SW 1271 (cell line): ENCODE measurements at places on chromosomes 4 and X.
A peak's percentile ranks its signal among the peaks of the same experiment; 100 is the strongest.

GRCh38 chr4:110049951-110050925 lies 137.6 kb downstream of the EGF start:
- DNase-seq, result no peak

DNA sequence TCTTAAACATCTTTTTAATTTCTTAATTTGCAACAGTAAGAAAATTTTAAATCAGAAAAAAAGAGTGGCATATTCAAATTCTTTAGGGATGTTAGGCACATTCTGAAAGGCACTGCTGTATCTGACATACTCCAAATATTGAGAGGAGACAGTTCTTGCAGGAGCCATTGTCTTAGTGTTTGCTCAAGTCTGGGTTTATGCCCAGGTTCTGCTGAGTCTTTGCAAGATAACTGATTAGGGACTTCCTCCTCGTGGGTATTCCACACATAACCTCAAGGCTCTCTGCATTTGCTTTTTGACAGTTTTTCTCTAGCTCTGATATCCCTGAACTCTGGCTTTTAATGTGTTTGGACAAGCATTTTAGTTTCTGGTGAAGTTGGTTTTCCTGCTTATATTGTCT lies 52.6 kb downstream of the RPS3A start:
- no peak for DNase-seq

- DNase-seq, result no peak
Observed at GRCh38 chr4:87377816-87378215, 13.2 kb downstream of the HSD17B11 start.

DNA sequence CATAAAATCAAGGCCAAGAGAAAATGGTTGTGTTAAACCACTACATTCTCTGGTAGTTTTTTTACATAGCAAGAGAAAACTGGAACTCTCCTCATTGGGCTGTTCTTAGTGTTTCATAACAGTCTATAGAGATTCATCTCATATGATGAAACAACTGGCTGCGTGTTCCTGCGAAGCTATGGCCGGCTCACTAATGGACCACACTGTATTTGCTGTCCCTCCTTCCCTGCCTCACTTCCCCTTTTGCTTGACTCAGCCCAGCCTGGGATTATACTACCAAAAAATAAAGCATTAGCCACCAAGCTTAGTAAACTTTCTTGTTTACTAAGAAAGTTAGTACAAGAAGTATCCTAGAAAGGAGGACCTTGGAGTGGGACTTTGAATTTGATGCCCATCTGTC lies 31.6 kb upstream of the LSM6 start:
- no peak for DNase-seq

DNA sequence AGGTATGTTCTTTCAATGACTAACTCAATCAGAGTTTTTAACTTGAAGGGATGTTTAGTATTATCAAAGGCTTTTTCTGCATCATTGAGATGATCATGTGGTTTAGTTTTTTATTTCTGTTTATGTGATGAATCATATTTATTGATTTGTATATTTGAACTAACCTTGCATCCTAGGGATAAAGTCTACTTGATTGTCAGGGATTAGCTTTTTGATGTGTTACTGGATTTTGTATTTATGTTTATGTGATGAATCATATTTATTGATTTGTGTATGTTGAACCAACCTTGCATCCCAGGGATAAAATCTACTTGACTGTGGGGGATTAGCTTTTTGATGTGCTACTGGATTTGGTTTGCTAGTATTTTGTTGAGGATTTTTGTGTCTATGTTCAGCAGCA lies 615.4 kb upstream of the GRID2 start:
- DNase-seq, result no peak

DNA sequence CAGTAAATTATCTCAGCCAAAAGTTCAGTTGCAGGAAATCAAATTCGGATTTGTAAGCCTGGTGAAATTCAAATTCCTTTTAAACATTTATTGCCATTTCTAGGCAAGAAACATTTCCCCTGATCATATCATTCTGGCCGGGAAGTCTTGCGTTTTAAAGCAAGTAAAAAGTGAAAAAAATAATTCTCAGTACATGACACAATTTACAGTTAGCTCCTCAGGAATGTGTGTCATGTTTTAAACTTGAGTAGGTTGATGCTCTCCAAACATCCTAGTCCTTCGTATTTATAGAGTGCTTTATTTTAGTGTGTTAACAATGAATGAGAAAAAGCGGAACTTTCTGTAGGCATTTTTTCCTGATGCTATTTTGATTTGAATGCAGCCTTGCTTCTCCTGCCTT lies 158.3 kb upstream of the SCML1 start:
- no peak for DNase-seq

GRCh38 chr4:39565878-39566600 lies 38.8 kb upstream of the UGDH start:
- no peak for DNase-seq

GRCh38 chr4:2626231-2626630 lies 89.8 kb downstream of the FAM193A start:
- no peak for DNase-seq

DNA sequence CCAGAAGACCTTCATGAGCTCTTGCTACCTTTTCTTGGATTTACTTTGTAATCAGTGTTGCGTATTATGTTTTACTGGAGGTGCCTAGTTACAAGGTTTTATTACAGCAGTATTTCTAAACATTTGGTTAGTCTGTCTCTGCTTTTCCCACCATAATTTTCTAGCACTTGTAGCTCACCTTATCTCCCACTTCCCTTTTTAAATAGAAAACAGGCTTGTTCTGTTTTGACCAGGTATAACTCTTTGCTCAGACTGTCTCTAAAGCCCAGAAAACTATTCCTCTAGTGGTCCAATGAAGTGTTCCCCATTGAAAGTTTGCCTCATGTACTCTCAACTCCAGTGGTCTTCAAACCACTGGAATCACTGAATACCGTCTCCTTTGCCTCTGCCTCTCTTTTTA lies 43.9 kb downstream of the AFF1 start:
- no peak for DNase-seq

DNA sequence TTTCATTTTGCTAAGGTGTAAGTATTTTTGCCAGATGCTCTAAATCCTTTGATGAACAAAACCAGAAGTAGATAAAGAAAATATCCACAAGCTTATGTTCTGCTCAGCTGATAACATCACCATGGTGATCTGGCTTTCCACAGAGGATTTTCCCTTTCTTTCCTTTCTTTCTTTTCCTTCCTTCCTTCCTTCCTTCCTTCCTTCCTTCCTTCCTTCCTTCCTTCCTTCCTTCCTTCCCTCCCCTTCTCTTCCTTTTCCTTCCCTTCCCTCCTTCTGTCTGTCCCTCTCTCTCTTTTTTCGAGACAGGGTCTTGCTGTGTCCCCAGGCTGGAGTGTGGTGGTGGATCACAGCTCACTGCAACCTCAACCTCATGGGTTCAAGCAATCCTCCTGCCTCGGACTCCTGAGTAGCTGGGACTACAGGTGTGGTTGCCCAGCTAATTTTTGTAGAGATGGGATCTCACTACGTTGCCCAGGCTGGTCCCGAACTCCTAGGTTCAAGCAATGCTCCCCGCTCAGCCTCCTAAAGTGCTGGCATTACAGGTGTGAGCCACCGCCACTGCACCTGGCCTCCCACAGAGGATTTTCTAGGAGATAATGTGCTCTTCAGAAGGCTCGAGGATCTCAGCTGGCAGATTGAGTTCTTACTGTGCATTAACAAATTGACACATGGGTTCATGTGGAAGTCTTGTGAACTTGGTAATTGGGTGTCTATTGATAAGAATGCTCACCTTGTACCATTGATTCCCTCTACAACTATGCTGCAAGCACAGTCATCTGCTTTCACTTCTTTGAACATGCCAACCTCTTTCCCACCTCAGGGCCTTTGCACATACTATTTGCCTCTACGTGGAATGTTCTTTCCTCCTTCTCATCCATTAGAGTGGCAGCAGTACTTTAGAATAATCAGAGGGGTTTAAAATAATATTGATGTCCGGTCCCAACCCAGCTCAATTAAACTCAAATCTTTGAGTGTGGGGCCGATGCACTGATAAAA lies 1.4 kb upstream of the RHOH start:
- no peak for DNase-seq

DNA sequence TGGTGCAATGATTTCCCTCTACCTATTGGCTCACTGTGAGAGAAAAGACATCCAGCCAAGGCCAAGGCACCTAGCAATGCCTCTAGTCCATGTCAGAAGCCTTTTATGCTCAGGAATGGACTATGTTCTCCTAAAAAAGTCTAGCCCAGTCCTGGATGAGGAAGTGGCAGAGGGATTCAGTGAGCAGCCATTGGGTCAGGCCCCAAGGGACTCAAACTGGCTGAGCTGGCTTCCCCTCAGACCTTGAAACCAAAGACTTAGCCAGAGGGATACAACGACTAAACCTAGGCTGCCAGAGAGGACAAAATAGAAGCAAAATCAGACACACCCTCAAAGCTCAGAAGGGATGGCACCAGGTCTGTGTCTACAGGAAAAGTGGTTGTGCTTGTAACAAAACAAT lies 49.1 kb downstream of the ARHGEF9 start:
- DNase-seq, result no peak

GRCh38 chr4:150580306-150580705 lies 1.6 kb upstream of the MAB21L2 start:
- DNase-seq, result no peak

DNA sequence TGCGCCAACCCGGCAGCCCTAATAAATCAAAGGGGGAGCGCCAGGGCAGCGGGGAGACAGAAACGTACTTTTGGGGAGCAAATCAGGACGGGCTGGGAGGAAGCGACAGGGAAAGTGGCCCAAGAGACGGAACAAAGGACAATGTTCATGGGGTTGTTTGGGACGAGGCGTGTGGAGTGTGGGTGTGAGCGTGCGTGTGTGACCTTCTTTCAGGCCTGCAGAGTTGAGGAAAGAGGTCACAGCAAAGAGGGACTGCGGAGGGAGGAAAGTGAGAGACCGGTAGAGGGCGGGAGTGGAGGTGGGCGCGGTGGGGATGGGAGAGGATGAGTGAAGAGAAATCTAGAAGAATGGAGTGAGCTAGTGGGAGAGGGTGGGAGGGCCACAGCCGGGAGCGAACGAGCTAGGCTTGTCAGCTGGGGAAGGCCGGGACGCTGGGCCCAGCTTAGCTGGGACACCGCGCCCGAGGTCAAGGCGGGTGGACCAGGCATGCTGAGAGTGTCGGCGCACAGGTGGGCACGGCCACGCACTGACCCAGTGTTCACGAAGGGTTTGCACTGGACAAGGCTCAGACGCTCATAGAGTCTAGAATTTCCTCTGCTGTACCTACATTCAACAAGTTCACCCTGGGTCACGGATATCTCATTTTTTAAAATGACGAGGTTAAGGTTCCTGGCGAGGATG lies 14.7 kb upstream of the PITX2 start:
- no peak for DNase-seq

GRCh38 chr4:94530073-94530472 lies 78.3 kb downstream of the PDLIM5 start:
- no peak for DNase-seq

DNA sequence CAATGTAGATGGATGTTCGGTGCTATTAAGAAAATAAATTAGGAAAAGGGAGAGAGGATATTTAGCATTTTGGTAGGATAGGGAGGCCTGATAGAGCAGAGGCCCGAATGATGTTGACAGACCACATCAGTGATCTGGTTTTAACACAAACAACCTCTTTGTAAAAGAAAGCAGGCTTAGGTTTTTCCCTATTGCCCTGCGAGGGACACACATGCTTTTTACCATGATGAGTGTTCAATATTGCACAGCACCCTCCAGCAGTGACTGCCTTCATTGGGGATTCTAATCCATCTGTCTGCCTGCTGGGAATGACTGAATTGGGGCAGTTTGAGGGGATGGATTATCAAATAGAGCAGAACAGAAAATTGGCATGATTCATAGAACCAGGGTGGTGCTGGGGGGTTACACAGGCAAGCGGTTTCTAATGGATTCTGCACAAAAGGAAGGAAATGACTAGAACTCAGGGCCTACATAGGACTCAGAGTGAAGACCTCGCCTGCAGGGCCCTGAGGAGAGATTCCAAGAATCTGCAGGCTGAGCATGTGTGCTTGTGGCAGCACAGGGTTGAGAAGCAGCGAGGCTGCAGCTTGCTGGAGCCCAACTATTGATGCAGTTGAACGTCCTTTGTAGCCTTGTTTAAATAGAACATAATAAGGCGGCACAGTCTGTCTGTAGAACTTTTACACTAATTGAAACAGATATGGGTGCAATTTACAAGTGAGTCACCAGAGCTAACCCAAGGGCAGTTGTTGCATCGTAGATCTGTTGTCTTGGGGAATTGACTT lies 58.0 kb downstream of the RHOH start:
- peak; percentile 50 for DNase-seq

DNA sequence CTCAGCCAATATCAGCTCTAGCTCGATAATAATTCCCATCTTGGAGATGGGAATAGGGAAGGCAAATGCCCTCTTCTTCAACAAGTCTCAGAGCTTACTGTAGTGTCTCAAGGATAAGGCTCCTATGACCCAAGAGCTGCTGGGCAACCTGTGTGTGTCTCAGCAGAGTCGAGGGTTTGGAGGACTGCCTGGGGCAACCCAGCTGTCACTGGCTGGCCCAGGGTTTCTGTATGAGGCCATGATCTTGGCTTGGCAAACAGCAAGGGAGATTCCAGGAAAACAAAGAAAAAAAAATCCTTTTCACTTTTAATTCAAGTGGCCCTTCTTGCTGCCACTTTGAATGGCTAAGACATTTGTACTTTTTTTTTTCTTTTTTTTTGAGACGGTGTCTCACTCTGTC lies 34.4 kb downstream of the TMSB4X start:
- no peak for DNase-seq

DNA sequence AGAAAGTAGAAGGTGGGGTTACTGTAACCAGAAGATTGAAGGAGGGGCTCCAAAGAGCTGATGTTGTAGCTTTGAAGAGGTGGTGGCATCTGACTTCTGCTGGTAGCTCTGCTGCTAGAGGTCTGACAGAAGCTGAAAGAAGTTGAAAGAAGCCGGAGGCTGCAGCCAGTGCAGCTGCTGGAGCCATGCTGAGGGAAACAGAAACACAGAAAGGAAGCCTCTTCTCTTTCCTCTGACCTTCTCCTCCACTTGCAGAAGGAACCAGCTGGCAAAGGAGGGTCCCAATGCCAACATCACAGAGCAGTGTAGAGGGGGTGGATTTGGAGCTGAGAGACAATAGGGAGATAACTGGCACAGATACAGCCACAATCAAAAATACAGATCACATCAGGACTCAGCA lies 89.3 kb upstream of the HHIP start:
- no peak for DNase-seq

DNA sequence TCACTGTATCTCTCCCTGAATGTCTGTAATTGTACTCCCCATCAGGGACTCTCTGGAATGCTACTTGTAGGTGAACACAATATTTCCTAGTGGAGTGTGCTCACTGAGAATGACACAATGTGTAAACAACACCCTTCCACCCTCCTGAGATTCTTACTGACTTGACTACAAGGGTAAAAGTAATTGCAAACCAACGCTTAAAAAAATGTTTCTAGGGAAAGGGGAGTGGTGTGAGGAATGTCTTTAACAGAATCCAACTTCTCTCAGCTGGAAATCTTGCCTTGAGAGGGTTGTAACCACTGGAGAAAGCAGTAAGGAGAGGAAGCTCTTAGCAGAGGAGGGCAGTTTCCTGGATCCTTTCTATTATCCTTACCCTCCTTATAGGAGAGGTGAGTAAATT lies 5.1 kb upstream of the RAPGEF2 start:
- DNase-seq, result no peak

- no peak for DNase-seq
Observed at GRCh38 chr4:146389561-146389960, 132.2 kb downstream of the SLC10A7 start.
